ENCODE measurements at places on chromosomes 12 and 14. TPM values are rescaled to one million over a fixed set of nuclear protein-coding genes. Genes with fewer than 3 reads are reported as not detected.
A peak's percentile ranks its signal among the peaks of the same experiment; 100 is the strongest.

STRN3 gene
- 48.8 TPM for total RNA-seq

IL26 gene
- total RNA-seq: not detected

GRCh38 chr14:77106666-77107065 is 8.6 kb downstream of the CIPC start:
- H3K27me3 ChIP-seq: no peaks in the 10 kb centered on the region
- peaks cover 35% of the 10 kb centered on the region for H3K36me3 ChIP-seq
- peaks cover 36% of the 10 kb centered on the region for H3K4me1 ChIP-seq
- no peak overlapping the region for H3K4me3 ChIP-seq

- H3K27ac ChIP-seq: peak overlapping the region; percentile 97
- peak overlapping the region; percentile 62 for H3K4me3 ChIP-seq
- no peak for DNase-seq
Observed at GRCh38 chr14:58243790-58244555, 670 bp upstream of the PSMA3 start.

DNA sequence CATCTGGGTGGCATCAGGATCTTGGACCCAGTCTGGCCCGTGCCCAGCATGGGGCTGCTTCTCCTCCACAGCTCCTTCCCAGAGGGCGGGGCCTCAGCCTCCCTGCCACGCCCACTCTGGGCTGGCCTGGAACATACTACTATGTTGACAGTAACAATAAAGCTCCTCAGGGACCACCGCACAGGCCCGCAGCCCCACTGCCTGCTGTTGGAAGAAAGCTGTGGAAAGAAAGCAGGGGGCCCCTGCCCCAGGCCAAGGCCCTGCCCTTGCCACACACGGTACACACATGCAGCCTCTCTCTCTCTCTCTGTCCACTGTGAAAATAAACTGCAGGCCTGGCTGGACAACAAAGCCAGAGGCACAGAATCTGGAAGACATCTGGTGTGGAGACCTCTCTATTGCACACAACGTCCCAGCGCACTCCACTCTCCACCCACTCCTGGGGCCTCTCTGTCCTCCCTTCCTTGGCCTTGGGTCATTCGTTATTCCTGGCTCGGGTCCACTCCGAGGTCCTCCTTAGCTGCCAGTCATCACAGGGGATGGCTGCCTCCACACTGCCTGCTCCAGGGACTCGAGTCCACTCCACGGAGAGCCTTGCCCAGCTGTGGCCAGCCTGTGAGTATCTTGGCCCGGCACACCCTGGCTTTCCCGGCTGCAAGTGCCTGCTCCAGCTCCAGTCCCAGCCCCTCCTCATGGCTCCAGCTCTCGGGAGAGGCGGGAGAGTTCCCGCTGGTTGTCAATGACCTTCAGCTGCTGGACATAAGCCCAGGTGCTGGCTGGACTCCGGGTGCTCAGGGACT is 11.8 kb upstream of the ENDOU start:
- DNase-seq: peak; percentile 56
- no peak overlapping the region for H3K4me3 ChIP-seq
- H3K36me3 ChIP-seq: no peaks in the 10 kb centered on the region
- no peaks in the 10 kb centered on the region for H3K27me3 ChIP-seq
- H3K4me1 ChIP-seq: peaks cover 24% of the 10 kb centered on the region

Data from transverse colon (tissue), 4 donors.